ENCODE measurements at places on chromosomes 2 and 18.

DNA sequence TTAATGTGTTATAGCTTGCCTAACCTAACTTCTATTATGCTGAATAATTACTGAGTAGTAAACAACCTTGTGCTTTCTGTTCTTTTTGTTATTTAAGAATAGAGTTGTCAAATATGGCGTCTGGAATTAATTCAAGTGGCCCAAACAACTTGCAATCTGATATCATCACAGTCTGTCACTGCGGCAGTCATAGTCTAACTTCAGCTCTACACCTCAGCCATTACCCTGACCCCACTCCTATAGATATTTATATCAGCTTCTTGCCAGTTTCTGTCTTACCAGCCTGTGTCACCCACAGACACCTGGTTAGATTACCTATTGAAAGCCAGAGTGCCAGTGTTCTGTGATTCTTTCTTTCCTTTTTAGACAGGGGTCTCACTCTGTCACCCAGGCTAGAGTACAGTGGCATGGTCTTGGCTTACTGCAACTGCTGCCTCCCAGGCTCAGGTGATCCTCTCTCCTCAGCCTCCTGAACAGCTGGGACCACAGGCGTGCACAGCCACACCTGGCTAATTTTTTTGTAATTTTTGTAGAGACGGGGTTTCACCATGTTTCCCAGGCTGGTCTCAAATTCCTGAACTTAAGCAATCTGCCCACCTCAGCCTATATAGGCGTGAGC, 14.1 kb upstream of the KLHL41 start:
- DNase-seq, result no peak

DNA sequence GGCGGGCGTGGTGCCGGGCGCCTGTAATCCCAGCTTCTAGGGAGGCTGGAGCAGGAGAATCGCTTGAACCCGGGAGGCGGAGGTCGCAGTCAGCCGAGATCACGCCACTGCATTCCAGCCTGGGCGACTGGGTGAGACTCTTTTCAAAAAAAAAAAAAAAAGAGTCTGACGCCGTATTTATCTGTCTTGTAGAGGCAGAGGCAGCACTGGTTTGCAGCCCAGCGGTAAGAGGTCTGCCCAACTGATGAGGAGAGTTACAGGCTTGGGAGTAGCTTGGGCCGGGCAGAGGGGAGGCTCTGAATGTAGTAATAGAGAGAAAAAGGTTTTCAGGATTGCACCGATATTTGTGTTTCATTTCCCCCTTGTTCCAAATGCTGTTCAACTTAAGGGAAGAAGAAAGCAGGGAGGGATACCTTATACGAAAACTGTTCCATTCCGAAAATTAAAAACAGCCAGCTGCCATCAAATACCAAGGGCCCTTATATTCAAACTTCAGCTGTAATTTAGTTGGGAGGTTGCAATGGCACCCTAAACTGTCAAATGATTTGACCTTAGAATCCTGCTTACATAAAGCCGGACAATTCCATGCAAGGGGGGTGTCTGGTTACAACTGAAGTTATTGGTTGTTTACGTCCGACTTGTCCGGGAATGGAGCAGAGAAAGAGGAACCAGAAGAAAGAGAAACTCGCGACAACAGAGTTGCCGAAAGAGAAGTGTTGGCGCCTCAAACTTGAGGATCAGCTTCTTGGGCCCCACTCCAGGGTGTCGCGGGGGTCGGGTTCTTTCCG, 9.2 kb upstream of the SP9 start:
- DNase-seq, result no peak

DNA sequence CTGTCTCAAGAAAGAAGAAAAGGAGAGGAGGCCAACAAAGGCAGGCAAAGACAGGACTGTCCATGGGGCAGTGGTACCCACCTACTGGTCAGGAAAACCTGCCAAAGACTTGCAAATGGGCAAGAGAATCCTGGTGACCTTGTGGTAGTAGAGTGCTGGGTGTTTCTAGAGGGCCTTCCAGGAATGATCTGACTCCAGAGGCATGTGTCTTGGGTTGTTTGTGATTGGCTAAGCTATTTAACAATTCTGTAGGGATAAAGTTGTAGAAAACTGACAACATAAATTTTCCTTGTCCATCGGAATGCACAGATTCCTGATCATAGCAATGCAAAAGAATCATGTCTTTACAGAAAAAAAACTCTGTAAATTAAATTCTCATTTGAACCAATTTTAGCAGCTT, 68.5 kb upstream of the ZNF532 start:
- no peak for DNase-seq

- no peak for DNase-seq
These were observed 240.4 kb downstream of the PLCL1 start for GRCh38 chr2:198044777-198045176.

DNA sequence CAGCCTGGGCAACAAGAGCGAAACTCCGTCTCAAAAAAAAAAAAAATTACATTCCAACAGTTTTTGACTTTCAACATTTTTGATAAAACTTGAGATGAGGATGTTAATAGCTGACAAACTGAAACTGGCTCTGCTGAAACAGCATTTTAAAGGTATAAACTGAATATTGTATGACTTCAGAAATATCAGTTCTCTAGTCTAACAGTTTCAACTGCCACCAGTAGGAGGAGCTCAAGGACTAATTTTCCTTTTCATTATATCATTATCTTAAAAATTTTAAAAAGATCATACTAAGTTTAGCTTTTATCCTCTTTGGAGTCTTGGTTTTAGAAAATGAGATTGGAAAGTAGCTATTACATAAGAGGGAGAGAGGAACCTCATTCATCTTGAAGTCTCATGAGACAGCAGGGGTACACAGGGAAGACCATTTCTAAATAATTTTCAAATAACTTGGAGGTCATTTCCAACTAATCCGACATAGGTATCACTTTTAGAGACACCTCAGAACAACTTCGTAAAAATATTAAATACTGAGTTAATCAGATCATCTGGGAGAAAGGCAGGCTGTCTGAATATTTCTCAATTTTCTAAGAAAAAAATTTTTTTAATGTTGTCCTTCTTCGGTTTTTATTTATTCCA, 37.6 kb upstream of the MCM6 start:
- peak; percentile 28 for DNase-seq

DNA sequence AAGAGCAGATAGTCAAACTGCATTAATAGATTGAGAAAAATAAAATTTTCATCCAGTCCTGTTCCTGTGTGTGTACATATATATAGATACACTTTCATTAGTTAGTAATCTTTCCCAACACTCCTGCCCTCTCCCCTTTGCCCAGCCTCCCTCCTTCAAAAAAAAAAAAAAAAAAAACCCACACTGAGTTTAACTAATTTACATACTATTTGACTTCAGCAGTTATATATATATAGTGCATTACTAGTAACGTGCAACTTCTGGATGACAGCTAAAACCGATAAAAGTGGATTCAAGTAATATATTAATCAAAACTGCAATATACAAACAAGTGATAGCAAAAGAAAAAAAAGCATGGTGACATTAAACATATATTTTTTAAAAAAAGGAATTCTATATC, 1.4 kb downstream of the FIGN start:
- DNase-seq, result no peak

- no peak for DNase-seq
These were observed 102.6 kb upstream of the APCDD1 start for GRCh38 chr18:10351858-10352257.

- DNase-seq, result no peak
These were observed 163.0 kb downstream of the DDX1 start for GRCh38 chr2:15754703-15755099.

DNA sequence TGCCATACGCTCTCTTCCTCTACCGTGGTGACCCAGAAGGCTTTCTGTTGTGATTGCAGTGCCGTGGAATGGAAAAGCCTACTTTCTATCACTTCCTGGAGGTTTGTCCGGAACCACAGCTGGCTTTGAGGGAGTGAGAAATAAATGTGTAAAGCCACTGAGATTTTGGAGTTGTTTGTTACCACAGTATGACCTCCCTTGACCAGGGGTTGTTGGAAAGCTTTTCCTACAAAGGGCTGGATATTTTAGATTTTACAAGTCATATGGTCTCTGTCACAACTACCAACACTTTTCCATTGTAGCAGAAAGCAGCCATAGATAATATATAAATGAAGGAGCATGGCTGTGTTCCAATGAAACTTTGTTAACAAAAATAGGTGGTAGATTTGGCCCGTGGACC, 70.3 kb downstream of the VAPA start:
- DNase-seq, result no peak

DNA sequence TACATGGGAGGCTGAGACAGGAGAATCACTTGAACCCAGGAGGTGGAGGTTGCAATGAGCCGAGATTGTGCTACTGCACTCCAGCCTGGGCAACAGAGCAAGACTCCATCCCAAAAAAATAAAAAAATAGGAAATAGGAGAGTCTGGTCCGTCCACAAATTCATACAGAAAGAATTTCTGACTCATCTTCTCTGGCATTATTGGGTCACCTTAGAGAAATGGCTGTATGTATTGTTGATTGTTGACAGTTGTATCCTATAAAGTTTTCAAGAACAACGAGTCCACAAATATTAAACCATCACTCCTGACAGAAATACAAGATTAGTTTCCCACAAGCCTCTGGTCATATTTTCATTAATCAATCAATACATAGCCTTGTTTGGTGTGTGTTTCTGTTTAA, 20.4 kb downstream of the RBM43 start:
- no peak for DNase-seq

DNA sequence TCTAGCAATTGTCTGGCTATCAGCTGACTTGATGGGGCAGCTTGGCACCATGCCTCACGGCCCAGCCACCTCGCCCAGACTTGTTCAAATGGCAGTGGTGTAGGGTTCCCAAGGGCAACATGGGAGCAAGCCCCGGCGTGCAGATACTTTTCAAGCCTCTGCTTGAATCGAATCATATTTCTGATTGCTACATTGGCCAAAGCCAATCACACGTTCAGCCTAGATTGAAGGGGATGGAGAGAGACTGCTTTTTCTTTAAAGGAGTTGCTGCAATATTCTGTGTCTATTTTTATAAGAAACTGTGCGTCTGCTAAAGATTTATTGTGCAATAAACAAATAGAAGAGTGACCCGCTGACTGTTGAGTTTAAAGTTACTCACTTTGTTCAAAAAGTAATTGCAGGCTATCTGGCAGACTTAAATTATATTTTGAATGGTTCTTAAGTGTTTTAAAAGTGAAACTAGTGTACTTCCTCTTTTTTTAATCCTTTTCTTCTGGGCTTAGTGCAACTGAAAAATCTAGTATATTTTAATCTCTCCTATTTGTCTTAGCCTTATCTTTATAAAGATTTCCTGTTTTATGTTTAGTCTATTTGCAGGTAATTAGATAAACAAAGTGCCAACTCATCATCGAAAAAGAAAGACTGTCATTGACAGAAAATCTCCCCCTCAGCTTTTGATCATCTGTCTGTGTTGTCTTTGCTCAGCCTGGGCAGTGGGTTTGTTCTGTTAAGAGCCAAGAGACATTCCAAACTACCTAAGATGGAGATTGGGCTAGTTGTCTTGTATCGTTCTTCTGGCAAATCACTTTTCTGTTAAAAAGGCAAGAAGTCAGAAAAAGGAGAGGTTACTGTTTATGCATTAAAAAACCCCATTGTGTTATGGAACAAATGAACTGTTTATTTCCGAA, 156.1 kb downstream of the TPGS2 start:
- no peak for DNase-seq

GRCh38 chr2:111100765-111101162, 19.9 kb upstream of the BCL2L11 start:
- no peak for DNase-seq

DNA sequence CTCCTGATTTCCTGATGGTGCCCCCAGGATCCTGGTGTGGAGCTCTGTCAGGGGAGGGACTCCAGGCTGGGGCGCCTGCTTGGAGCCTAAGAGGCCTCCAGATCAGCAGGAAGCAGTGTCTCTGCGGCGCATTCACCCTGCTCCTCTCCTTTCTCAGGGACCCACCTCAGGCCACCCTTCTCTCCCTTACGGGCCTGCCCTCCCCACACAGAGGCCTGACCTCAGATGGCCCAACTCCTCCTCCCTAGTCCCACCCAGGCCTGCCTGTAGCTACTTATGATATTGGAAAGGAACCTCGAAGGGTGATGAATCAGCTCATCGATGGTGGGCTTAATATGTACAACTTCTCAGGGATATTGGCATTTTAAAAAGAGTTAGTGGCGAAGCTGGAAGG, 10.6 kb downstream of the TMEM37 start:
- DNase-seq, result no peak

DNA sequence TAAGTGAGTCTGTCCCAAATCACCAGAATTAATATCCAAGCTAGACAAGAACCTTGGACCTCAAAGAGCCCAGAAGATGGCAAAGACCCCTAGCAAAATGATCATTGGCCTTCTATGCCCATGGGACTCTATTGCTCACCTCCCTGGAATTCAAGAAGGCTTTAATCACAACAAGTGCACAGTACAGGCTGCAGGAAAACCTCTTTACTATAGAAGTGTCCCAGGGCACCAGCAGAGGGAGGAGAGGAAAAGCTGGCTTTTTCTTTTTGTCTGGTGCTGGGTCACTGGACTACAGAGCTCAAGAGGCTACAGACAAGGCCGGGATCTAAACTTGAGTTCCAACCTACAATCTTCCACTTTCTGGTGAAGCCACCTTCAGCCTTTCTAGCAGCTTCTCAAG, 88.3 kb upstream of the PPP1CB start:
- DNase-seq, result no peak

GRCh38 chr2:216670266-216671080, 24.9 kb downstream of the IGFBP5 start:
- no peak for DNase-seq

GRCh38 chr2:10232096-10232815, 70.4 kb upstream of the HPCAL1 start:
- DNase-seq, result no peak

- peak; percentile 49 for DNase-seq
These were observed 53.6 kb upstream of the CAB39 start for GRCh38 chr2:230658877-230659652.

- no peak for DNase-seq
These were observed 30.8 kb upstream of the ACYP2 start for GRCh38 chr2:54084600-54084999.

- no peak for DNase-seq
These were observed 231.5 kb downstream of the SLC8A1 start for GRCh38 chr2:40220177-40220925.

DNA sequence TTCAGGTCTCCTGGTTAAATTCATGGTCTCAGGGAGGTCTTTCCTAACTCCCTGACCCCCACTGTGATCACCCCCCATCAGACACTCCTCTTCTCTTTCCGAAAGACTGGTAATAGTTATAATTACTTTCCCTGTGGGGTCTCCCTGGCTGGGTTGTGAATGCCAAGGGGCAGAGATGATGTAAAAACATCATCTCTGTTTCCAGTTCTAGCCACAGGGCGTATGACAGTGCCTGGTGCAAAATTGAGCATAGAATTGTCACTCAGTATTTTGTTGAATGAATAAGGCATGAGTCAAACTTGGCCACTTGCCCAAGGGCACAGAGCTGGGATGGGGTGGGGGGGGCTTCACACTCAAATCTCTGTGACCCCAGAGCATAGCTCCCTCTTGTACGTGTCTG, 65.2 kb downstream of the LTBP1 start:
- DNase-seq, result no peak
